Dermis blood vessel endothelial cell (primary cell): ENCODE measurements at places on chromosomes 13 and 19. TPM values are rescaled to one million over a fixed set of nuclear protein-coding genes. Genes with fewer than 3 reads are reported as not detected.

Gene PRRG2
- total RNA-seq = 6.1 and 7.5 TPM in 2 replicates

Gene HS6ST3
- total RNA-seq = under 0.01 TPM in 1 of 2 replicates, not detected in the other

Gene PSG7
- not detected in 2 replicates for total RNA-seq

Gene GGN
- total RNA-seq = 0.23 and 0.34 TPM in 2 replicates

Gene GRIK5
- 0.05 and 0.17 TPM in 2 replicates for total RNA-seq

Gene PTPRH
- 0.17 and 0.19 TPM in 2 replicates for total RNA-seq

Gene RTBDN
- not detected in 2 replicates for total RNA-seq

Gene ZNF761
- 13.4 and 14.2 TPM in 2 replicates for total RNA-seq

Gene TEX26
- not detected in 2 replicates for total RNA-seq

Gene KCNRG
- total RNA-seq = 4.0 and 12.4 TPM in 2 replicates

Gene ONECUT3
- total RNA-seq = not detected in 2 replicates

Gene APOC4
- total RNA-seq = not detected in 2 replicates

Gene AP3D1
- 75.7 and 137 TPM in 2 replicates for total RNA-seq

Gene FUT6
- total RNA-seq = not detected in 2 replicates

Gene FGF14
- total RNA-seq = 0.34 and 1.3 TPM in 2 replicates

Gene DACH1
- 2.9 and 5.1 TPM in 2 replicates for total RNA-seq

Gene TBXA2R
- 1.3 and 1.7 TPM in 2 replicates for total RNA-seq

Gene DLEU7
- not detected in 2 replicates for total RNA-seq

Gene CLEC17A
- not detected in 2 replicates for total RNA-seq

Gene FBXO27
- 0.98 and 1.5 TPM in 2 replicates for total RNA-seq

Gene NEK5
- 0.05 and 0.34 TPM in 2 replicates for total RNA-seq

Gene PEAK3
- total RNA-seq = 0.17 and 0.19 TPM in 2 replicates

Gene INAFM1
- 1.1 and 1.5 TPM in 2 replicates for total RNA-seq

Gene SH2D3A
- total RNA-seq = 6.0 and 6.3 TPM in 2 replicates

Gene THSD8
- total RNA-seq = 0.23 TPM in 1 of 2 replicates, not detected in the other

Gene ZNF296
- total RNA-seq = 0.17 and 0.51 TPM in 2 replicates

Gene ZGLP1
- total RNA-seq = 0.47 and 1.4 TPM in 2 replicates

Gene TEX29
- total RNA-seq = 0.14 and 0.85 TPM in 2 replicates

Gene VSTM1
- total RNA-seq = not detected in 2 replicates

Gene SELENOV
- total RNA-seq = not detected in 2 replicates

Gene CEACAM4
- total RNA-seq = not detected in 2 replicates

Gene OR10H5
- total RNA-seq = not detected in 2 replicates

Gene TMEM190
- not detected in 2 replicates for total RNA-seq

Gene NECTIN2
- 154 and 187 TPM in 2 replicates for total RNA-seq

Gene EML2
- 18.9 and 26.1 TPM in 2 replicates for total RNA-seq

Gene LRFN3
- 3.6 and 3.7 TPM in 2 replicates for total RNA-seq

Gene IL17D
- total RNA-seq = 2.7 and 3.7 TPM in 2 replicates

Gene MAST1
- total RNA-seq = 0.17 and 0.51 TPM in 2 replicates

Gene COG6
- total RNA-seq = 22.3 and 25.0 TPM in 2 replicates

Gene PCDH17
- 1.6 and 2.2 TPM in 2 replicates for total RNA-seq

Gene SYT5
- total RNA-seq = not detected in 2 replicates

Gene SIAH3
- total RNA-seq = under 0.01 TPM in 1 of 2 replicates, not detected in the other
